Right lobe of liver (tissue), 6 donors: ENCODE measurements at places on chromosomes 2 and 18. TPM values are rescaled to one million over a fixed set of nuclear protein-coding genes. Genes with fewer than 3 reads are reported as not detected.

The NPPC gene
- not detected for total RNA-seq

The ATP6V1B1 gene
- not detected for total RNA-seq

The C1QL2 gene
- not detected for total RNA-seq

The HMSD gene
- total RNA-seq = not detected

The OSBPL1A gene
- 13.9 TPM for total RNA-seq

The PAX8 gene
- 0.37 TPM for total RNA-seq

- H3K27ac ChIP-seq = no peak overlapping the region
- H3K36me3 ChIP-seq = no peaks in the 10 kb centered on the region
- no peaks in the 10 kb centered on the region for H3K4me1 ChIP-seq
- H3K27me3 ChIP-seq = no peaks in the 10 kb centered on the region
- DNase-seq = no peak
- H3K4me3 ChIP-seq = no peak overlapping the region
Measured at GRCh38 chr2:214987261-214987660, 151.2 kb downstream of the ABCA12 start.

DNA sequence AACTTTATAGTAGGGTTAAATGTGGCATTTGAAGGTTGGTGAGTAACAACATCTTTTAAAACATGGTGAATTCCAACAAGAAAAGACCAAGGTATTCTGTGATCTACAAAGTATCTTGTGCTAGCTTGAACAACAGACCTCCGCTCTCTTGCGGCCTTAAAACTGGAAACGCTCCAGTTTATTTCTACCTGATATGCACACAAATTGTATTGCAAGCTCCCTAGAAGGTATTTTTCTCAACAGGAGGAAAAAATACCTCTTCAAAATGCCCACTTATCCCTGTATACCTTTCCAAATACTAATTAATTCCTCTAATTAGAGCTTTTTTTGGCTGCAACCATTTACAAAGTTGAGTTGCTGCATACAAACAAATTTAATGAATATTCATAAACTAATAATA is 69.5 kb downstream of the KCNH7 start:
- no peaks in the 10 kb centered on the region for H3K4me1 ChIP-seq
- no peak for DNase-seq
- no peaks in the 10 kb centered on the region for H3K36me3 ChIP-seq
- no peak overlapping the region for H3K27ac ChIP-seq
- no peak overlapping the region for H3K4me3 ChIP-seq
- H3K27me3 ChIP-seq = no peaks in the 10 kb centered on the region

- DNase-seq = no peak
- no peak overlapping the region for H3K27ac ChIP-seq
- no peak overlapping the region for H3K4me3 ChIP-seq
- H3K4me1 ChIP-seq = no peaks in the 10 kb centered on the region
Measured at GRCh38 chr18:317618-318017, 49.8 kb upstream of the THOC1 start.

GRCh38 chr18:67599277-67599676 is 82.8 kb upstream of the DSEL start:
- no peak overlapping the region for H3K4me3 ChIP-seq
- DNase-seq = no peak
- no peaks in the 10 kb centered on the region for H3K27me3 ChIP-seq
- no peaks in the 10 kb centered on the region for H3K4me1 ChIP-seq

DNA sequence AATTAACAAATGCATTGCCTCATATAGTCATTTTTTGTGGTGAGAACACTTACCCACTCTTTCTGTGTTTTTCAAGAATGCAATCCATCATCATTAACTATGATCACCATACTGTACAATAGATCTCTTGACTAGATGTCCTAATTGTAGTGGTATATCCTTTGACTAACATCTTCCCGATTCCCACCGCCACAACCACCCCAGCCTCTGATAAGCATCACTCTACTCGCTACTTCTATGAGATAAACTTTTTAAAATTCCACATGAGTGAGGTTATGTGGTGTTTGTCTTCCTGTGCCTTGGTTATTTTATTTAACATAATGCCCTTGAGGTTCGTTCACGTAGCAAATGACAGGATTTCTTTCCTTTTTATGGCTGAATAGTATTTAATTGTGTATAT is 6.6 kb downstream of the VWA3B start:
- H3K4me1 ChIP-seq = no peaks in the 10 kb centered on the region
- no peaks in the 10 kb centered on the region for H3K36me3 ChIP-seq
- H3K27ac ChIP-seq = no peak overlapping the region

GRCh38 chr2:95287806-95288205 is 9.3 kb upstream of the KCNIP3 start:
- no peaks in the 10 kb centered on the region for H3K4me1 ChIP-seq
- H3K4me3 ChIP-seq = no peak overlapping the region
- DNase-seq = no peak
- H3K36me3 ChIP-seq = no peaks in the 10 kb centered on the region

- H3K4me1 ChIP-seq = peaks cover 12% of the 10 kb centered on the region
- no peak overlapping the region for H3K27ac ChIP-seq
- DNase-seq = no peak
- no peak overlapping the region for H3K4me3 ChIP-seq
- H3K36me3 ChIP-seq = no peaks in the 10 kb centered on the region
Measured at GRCh38 chr2:72778410-72778809, 47.4 kb downstream of the EXOC6B start.

DNA sequence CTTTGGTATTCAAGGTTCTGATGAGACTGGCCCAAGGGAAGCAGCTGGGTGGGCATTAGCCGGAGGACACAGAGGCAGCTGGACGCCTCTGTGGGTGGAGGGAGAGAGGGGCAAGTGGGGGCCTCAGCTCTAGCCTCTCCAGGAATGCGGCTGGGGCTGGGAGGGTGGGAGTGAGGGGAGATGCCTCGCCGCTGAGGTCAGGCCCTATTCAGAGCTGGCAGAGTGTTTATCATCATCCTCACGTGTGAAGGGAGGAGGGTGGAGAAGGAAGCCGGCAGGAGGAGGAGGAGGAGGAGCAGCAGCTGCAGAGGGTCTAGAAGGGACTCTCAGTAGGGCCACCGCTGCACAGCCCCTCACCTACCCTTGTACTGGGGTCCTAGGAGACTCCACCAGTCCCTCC is 43.1 kb downstream of the TNS1 start:
- H3K4me1 ChIP-seq = no peaks in the 10 kb centered on the region
- no peaks in the 10 kb centered on the region for H3K36me3 ChIP-seq
- H3K27ac ChIP-seq = no peak overlapping the region
- H3K4me3 ChIP-seq = no peak overlapping the region
- no peaks in the 10 kb centered on the region for H3K27me3 ChIP-seq

GRCh38 chr2:161243312-161243711 is 64.9 kb upstream of the PSMD14 start:
- no peak overlapping the region for H3K4me3 ChIP-seq
- DNase-seq = no peak
- no peak overlapping the region for H3K27ac ChIP-seq
- no peaks in the 10 kb centered on the region for H3K27me3 ChIP-seq
- no peaks in the 10 kb centered on the region for H3K36me3 ChIP-seq

- H3K27me3 ChIP-seq = no peaks in the 10 kb centered on the region
- no peak overlapping the region for H3K27ac ChIP-seq
- no peaks in the 10 kb centered on the region for H3K36me3 ChIP-seq
- DNase-seq = no peak
- H3K4me1 ChIP-seq = no peaks in the 10 kb centered on the region
- H3K4me3 ChIP-seq = no peak overlapping the region
Measured at GRCh38 chr2:195737511-195738325, 80.7 kb downstream of the SLC39A10 start.

DNA sequence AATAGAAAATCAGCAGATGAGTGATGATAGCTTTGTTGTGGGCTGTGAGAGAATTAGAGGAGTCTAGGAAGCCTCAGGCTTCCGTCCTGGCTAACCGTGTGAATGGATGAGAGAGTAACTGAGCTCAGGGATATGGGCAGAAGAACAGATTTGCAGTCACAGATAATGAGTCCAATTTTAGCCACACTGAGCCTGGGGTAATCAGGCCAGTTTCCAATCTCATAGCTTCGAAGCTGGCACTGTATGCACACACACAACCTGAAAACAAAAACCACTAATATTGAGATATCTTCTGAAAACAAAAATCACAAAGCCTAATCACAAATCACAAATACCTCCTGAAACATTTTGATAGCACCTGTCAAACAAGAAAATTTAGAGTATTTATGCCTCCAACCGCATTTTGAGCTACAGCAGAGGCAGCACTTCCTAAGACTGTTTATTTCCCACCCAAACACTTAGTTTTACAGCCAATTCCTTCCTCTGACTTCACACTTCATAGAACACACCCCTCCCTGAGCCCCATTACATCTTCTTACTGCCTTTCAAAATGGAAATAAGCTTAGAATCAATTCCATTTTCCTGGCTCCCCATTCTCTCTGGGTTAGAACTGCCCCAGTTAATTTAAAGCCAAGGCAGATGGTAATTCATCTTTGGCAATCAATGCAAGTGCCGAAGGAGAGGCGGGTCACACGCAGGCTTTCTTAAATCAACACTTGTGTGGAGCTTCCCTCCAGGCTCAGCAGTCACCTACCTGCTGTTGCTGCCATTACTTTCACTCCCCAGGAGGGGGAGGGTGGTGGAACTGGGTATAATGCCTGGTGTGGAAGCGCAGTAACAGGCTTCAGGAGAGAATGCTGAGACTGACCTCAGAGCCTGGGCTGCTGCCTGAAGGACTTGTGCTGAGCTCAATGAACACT is 18.9 kb downstream of the TTR start:
- no peaks in the 10 kb centered on the region for H3K4me1 ChIP-seq
- no peaks in the 10 kb centered on the region for H3K27me3 ChIP-seq
- no peak for DNase-seq
- H3K36me3 ChIP-seq = no peaks in the 10 kb centered on the region

DNA sequence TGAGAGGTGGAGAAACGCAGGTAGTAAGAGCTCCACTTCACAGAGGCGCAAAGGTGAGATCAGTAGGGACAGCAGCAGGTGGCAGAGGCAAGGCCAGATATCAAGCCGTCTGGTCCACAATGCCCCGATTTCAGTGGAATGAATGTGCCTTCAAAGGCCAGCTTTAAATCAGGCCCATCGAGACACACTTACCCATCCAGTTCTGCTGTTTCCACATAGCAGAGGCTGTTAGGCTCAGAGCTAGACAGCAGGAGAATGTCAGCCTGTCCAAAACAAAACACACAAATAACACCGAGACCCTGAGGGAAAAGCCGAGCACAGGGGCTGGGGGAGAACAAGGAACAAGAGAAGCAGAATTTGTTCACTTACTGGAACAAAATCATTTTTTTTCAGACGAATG is 75.8 kb upstream of the NARS1 start:
- H3K4me3 ChIP-seq = no peak overlapping the region
- DNase-seq = no peak
- H3K27me3 ChIP-seq = no peaks in the 10 kb centered on the region
- H3K4me1 ChIP-seq = no peaks in the 10 kb centered on the region
- H3K27ac ChIP-seq = no peak overlapping the region

- no peak overlapping the region for H3K4me3 ChIP-seq
- no peaks in the 10 kb centered on the region for H3K27me3 ChIP-seq
- no peaks in the 10 kb centered on the region for H3K36me3 ChIP-seq
- H3K4me1 ChIP-seq = no peaks in the 10 kb centered on the region
- DNase-seq = no peak
Measured at GRCh38 chr2:60602388-60602787, 48.9 kb upstream of the BCL11A start.

GRCh38 chr18:32112826-32113225 is 21.2 kb downstream of the RNF138 start:
- H3K4me3 ChIP-seq = no peak overlapping the region
- DNase-seq = no peak
- no peaks in the 10 kb centered on the region for H3K36me3 ChIP-seq
- no peak overlapping the region for H3K27ac ChIP-seq
- no peaks in the 10 kb centered on the region for H3K27me3 ChIP-seq
- peaks cover 11% of the 10 kb centered on the region for H3K4me1 ChIP-seq

DNA sequence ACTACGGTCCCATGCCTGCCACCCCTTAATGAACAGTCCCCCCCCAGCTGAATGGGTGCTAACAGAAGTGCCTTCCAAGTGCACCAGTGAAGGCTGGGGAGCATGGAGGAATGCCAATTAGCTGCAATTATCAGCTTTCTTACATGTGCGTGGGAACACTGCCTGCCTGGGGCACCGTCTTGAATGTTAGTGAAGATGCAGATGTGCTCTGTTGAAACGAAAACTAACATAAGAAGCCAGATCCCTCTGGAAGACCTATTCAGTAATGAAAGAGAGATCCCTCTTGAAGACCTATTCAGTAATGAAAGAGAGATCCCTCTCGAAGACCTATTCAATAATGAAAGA is 154.5 kb downstream of the CLIP4 start:
- H3K27ac ChIP-seq = no peak overlapping the region
- no peaks in the 10 kb centered on the region for H3K36me3 ChIP-seq
- no peak overlapping the region for H3K4me3 ChIP-seq
- H3K27me3 ChIP-seq = no peaks in the 10 kb centered on the region
- no peak for DNase-seq
- no peaks in the 10 kb centered on the region for H3K4me1 ChIP-seq

GRCh38 chr18:58106289-58107070 is 62.5 kb downstream of the NEDD4L start:
- H3K4me3 ChIP-seq = no peak overlapping the region
- no peaks in the 10 kb centered on the region for H3K27me3 ChIP-seq
- no peak for DNase-seq
- H3K27ac ChIP-seq = no peak overlapping the region
- H3K4me1 ChIP-seq = peaks cover 22% of the 10 kb centered on the region

DNA sequence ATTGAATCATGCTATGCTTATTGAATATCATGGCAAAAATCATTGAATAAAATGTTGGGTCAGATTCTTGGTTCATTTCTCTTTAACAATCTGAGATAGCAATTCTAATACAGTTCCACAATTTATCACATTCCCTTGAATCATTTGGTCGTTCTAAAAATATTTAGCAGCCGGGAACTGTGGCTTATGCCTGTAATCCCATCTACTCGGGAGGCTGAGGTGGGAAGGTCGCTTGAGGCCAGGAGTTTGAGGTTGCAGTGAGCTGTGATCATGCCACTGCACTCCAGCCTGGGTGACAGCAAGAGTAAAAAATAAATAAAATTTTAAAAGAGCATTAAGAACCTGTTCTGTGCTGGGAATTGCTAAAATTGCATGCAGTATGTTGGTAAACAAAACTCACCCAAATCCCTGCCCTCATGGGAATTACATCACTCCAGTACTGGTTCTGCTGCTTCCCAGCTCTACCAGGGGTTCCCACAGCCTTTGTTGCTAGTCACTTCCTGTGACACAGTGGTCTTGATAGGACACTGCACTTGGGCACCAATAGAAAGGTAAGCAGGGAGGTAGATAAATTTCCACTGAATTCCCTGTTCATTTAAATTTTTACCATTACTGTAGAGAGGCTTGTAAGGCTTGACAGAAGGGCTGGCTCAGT is 200.4 kb downstream of the CTNNA2 start:
- H3K4me3 ChIP-seq = no peak overlapping the region
- no peaks in the 10 kb centered on the region for H3K4me1 ChIP-seq
- DNase-seq = no peak
- H3K27ac ChIP-seq = no peak overlapping the region
- no peaks in the 10 kb centered on the region for H3K36me3 ChIP-seq
- no peaks in the 10 kb centered on the region for H3K27me3 ChIP-seq

GRCh38 chr2:239167011-239167673 is 233.7 kb downstream of the HDAC4 start:
- no peak overlapping the region for H3K4me3 ChIP-seq
- peak; percentile 15 for DNase-seq
- H3K27ac ChIP-seq = no peak overlapping the region
- no peaks in the 10 kb centered on the region for H3K36me3 ChIP-seq

GRCh38 chr2:48496849-48497248 is 33.1 kb upstream of the STON1 start:
- no peak for DNase-seq
- no peak overlapping the region for H3K4me3 ChIP-seq
- no peaks in the 10 kb centered on the region for H3K4me1 ChIP-seq
- H3K27me3 ChIP-seq = no peaks in the 10 kb centered on the region
